Umbilical cord (tissue), 2 donors: ENCODE measurements at places on chromosomes 13 and 19.

GRCh38 chr13:42614436-42615035, 40.6 kb downstream of the TNFSF11 start:
- DNase-seq: no peak

DNA sequence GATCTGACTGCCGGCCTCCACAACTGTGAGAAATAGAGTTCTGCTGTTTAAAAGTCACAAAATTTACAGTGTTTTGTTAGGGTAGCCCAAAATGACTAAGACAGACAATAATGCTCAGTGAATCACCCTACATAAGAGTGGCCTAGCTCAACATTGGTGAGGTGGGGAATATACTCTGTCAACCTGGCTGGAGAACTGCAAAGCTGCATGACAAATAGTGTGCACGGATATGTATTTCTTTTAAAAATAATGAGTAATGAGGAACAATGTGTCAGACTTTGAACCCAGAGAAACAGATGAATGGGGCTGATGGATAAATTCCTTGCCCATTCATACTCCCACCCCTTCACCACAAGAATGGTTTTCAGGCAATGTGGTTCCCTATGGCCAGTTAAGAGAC, 372.4 kb downstream of the SUCLA2 start:
- no peak for DNase-seq

DNA sequence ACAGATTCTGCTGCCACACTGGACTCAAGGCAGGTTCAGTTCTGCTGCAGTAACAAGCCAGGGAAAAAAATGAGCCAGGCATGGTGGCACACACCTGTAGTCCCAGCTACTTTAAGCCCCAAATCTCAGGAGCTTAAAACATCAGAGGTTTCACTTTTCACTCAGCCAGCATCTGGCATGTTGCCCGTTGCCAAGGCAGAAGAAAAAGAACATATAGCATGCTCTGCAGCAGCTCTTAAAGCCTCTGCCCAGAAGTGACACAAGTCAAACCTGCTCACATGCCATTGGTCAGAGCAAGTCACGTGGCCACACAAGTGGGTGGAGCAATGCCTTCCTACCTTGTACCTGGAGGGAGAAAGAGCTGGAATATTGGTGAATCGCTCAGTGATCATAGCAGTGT, 14.7 kb upstream of the ADGRE5 start:
- DNase-seq: peak; percentile 80

- no peak for DNase-seq
Measured at GRCh38 chr19:32222556-32222955, 122.9 kb upstream of the ZNF507 start.

- no peak for DNase-seq
Measured at GRCh38 chr13:104289400-104289799, 1223.2 kb upstream of the SLC10A2 start.

DNA sequence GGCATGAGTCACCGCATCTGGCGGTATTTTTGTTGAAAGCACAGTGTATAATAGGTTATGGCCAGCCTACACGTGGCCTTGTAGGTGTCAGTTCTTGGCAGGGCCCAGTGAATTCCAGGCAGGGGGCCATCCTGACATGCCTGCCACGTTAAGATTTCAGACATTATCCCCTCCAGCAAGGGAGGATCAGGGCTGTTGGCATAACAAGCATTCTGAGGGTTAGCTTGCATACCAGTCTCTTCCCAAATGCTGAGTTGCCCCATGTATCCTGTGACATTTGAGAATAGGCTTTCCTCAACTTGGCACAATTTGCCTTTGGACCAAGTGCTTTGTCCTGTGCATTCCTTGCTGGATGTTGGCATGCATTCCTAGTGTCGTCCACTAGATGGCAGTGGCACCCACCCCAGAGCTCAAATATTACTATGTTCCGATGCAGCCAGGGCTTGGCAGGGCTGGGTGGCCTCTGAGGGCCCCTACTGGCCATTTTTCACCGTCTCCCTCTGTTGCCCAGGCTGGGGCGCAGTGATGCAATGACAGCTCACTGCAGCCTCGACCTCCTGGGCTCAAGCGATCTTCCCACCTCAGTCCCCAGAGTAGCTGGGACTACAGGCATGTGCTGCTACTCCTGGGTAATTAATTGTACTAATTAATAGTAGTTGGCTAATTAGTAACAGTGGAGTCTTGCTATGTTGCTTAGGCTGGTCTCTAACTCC, 31.2 kb downstream of the NLRP12 start:
- DNase-seq: peak; percentile 77

GRCh38 chr19:47509973-47510372, 4.9 kb downstream of the NAPA start:
- DNase-seq: no peak

- DNase-seq: peak; percentile 83
Measured at GRCh38 chr13:41842036-41842620, 118.8 kb downstream of the VWA8 start.

- no peak for DNase-seq
Measured at GRCh38 chr13:87295636-87296035, 375.5 kb upstream of the SLITRK5 start.

DNA sequence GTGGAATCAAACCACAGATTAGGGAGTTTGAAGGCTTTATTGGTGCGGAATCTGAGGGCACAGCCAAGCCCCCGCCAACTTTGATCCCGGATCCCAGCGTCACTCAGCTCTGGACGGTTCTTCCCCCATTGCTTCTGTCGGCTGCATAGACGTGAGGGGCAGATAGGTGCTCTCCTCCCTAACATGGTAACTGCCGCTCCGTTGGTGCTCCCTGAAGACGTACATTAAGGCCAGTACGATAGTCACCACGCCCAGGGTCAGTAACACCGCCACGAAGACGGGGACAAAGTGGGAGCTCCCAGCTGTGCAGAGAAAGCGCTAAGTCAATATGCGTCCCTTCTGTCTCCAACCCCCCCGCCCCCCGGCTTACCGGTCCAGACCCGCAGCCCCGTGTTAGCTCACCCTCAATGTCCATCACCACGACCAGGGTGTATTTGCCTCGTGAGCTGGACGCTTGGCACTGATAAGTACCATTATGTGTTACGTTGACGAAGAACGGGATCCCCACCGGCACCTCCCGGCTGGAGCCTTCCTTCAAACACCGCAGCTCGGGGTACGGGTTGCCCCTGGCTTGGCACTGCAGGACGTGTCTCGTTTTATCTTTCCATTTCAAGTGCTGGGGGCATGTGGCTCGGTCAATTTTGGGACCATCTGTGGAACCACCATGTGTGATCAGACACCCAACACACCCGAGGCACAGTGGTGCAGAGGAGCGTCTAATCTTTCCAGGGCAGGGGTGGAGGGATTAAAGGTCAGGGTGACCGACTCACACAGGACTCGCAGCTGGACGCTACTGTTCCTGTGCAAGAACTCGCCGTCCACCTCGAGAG, 644 bp upstream of the RAVER1 start:
- DNase-seq: peak; percentile 10

GRCh38 chr19:10270616-10271394, at the start of gene ICAM1:
TSS of gene ICAM1 (plus strand) at chr19:10271120. CDS start at chr19:10271160, 40 bp downstream.
- peak; percentile 53 for DNase-seq

- no peak for DNase-seq
Measured at GRCh38 chr19:56142087-56142787, 1.1 kb downstream of the ZNF444 start.
